Skin of body (tissue), 3 donors: ENCODE measurements at places on chromosomes 16 and 17. TPM values are rescaled to one million over a fixed set of nuclear protein-coding genes. Genes with fewer than 3 reads are reported as not detected.

GRCh38 chr17:37327341-37328090, 48.3 kb upstream of the C17orf78 start:
- no peak for DNase-seq

- no peak for DNase-seq
Measured at GRCh38 chr16:72203401-72203800, 31.4 kb upstream of the PMFBP1 start.

GDPD3 gene
- 4.6 TPM for total RNA-seq

DNA sequence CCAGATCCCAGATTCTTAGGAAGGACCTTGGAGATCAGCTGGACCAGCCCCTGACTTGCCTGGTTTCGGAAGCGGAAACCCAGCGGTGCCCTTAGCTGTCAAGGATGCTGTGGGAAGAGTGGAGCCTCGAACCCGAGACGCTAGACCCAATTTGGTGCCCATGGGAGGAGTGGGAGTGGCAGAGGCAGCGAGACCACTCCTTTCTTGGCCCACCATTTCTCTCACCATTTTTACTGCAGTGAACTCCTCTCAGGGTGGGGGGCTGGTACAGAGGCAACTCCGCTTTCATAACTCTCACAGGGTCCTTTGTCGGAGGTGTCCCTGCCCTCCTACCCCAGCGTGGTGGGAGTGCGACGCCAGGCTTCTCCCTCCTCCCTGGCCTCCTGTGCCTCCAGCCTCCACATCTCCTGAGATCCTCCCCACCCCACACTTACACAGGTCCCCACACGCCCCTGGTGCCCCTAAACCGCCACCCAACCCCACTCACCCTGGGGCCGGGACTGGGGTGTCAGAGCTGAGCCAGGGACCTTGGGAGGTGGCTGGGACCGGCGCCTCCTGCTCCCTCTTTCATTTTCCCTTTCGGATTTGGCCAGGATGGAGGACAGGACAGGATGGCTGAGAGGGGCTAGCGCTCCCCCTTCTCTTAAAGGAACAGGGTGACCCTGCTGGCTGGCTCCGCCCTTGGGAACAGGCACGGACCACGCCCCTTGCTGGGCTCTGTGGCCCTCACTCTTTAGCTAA, at the start of gene GJD3:
TSS of gene GJD3 (minus strand) at position 617 of the 741 bp plus-strand sequence. CDS start 922 bp downstream, outside the sequence.
- no peak for DNase-seq

DNA sequence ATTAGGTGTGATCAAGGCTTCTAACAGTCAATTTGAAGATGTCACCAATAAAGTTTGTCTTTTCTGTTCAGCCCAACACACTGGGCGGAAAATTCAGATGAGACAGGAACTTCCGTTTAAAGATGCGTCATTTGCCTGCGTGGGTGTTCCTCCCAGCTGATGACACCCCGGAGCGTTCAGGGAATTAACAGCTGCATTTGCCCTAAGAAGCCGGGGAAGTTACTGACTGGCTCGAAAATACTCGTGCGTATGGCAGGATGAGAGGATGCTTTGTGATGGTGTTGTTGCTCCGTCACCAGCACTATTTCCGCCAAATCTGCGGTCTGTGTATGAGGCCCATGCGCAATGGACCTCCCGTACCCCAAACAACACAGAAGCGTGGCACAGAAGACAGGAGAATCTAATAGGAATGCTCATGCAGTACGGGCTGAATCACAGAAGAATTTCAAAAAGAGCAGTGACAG, 11.9 kb upstream of the PVALEF start:
- peak; percentile 46 for DNase-seq

GRCh38 chr17:1177016-1177700, 2.6 kb downstream of the ABR start:
- DNase-seq = peak; percentile 43

LHX1 gene
- total RNA-seq = not detected

- peak; percentile 93 for DNase-seq
Measured at GRCh38 chr17:29369831-29370735, 20.1 kb upstream of the TAOK1 start.

- DNase-seq = peak; percentile 46
Measured at GRCh38 chr17:10198509-10199249, at the start of gene GAS7. Gene GAS7 (minus strand): TSS chr17:10198606.

ABCC3 gene
- 5.9 TPM for total RNA-seq

DNA sequence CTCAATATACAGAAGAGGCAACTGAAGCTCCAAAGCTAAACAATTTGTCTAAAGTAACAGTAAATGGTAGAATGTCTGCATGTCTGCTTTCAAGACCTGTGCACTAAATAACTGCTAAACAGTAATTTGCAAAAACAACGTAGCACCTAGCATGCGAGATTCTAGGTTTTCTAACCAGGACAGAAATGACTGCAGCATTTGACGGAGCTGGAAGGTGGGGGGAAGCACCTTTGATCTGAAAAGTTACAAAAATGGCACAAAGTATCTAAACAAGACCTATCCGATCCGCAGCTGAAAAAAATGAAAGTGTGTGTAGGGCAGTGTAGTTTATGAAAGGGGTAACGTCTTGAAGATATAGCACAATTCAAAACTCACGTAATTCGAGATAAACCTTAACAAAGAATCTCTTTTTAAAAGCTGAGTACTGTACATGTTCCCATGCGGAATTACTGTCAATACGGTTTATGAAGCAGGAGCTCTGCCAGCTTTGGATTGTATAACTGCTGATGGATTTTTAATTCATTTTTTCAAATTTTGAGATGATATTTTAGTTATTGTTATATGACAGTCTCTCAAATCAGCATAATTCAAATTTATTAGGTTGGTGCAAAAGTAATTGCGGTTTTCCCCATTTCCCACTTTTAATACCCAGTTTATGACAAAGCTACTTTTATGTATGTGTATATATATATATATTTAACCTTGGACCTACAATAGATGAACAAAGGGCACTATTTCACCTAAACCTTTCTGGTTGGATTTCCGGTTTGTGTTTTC, 1.2 kb upstream of the WIPI1 start:
- no peak for DNase-seq

MLX gene
- 24.5 TPM for total RNA-seq

CD79B gene
- total RNA-seq = 2.2 TPM

GRCh38 chr17:3005696-3006095, 57.7 kb downstream of the OR1D5 start:
- no peak for DNase-seq

DNA sequence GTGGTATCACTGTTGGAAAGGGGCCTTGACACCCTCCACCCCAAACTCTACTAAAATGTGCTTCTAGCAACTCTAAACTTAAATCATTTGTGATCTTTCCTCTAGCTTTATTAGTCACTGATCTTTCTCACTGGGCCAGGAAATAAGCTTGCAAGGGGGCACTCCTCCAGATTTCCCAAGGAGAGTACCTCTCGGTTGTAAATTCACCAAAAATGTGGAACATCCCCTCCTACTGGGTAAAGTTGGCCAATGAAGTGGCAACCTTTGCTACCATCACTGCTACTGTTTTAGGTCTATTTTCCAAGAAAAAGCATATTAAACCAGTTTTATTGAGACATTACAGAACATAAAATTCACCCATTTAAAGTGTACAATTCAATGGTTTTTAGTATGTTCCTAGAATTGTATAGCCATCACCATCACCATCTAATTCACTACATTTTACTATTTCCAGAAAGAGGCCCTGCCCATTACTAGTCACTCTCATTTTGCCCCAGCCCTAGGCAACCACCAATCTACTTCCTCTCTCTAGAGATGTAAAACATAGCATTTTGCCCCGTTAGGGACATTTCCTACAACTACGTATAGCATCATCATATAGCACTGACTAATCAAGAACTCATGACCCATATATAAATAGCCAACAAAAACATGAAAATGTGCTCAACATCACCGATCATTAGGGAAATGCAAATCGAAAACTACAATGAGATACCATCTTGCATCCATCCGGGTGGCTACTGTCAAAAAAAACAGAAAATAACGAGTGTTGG, 44.6 kb upstream of the ADCY9 start:
- no peak for DNase-seq

TBC1D3I gene
- total RNA-seq = not detected

DNA sequence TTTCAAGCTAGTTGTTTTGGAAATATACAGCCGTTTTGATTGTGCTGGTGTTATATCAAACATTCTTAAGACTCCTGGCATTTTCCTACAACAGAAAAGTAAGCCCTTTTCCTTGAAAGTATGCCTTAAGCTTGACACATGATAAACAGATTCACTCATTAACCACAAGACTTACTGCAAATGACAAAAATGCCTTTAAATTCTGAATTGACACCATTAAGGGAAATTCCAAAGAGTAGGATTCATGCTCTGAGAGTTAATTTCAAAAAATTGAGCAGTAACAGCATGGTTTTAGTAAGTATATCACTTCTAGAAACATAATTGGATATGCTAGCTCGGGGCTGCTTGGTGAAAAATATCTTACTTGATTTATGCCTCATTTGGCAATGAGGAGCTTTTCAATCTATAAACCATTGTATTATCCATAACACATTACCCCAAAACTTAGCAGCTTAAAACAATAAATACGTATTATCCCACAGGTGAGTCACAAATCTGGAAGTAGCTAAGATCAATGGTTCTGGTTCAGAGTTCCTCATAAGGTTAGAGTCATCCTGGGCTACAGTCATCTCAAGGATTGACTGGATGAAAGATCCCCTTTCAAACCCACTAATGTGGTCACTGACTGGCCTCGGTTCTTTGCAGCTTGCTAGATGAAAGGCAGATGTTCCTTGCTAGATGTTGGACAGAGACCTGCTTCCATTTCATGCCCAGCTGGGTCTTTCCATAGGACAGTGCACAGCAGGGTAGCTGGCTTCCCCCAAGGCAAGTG, 8.2 kb upstream of the PHAF1 start:
- DNase-seq = no peak

- no peak for DNase-seq
Measured at GRCh38 chr16:3256866-3257465, 533 bp upstream of the MEFV start.

- peak; percentile 46 for DNase-seq
Measured at GRCh38 chr16:17304491-17305119, 166.2 kb downstream of the XYLT1 start.

GRCh38 chr17:6780001-6780400, 4.0 kb downstream of the FBXO39 start:
- DNase-seq = no peak

GCGR gene
- not detected for total RNA-seq

DNA sequence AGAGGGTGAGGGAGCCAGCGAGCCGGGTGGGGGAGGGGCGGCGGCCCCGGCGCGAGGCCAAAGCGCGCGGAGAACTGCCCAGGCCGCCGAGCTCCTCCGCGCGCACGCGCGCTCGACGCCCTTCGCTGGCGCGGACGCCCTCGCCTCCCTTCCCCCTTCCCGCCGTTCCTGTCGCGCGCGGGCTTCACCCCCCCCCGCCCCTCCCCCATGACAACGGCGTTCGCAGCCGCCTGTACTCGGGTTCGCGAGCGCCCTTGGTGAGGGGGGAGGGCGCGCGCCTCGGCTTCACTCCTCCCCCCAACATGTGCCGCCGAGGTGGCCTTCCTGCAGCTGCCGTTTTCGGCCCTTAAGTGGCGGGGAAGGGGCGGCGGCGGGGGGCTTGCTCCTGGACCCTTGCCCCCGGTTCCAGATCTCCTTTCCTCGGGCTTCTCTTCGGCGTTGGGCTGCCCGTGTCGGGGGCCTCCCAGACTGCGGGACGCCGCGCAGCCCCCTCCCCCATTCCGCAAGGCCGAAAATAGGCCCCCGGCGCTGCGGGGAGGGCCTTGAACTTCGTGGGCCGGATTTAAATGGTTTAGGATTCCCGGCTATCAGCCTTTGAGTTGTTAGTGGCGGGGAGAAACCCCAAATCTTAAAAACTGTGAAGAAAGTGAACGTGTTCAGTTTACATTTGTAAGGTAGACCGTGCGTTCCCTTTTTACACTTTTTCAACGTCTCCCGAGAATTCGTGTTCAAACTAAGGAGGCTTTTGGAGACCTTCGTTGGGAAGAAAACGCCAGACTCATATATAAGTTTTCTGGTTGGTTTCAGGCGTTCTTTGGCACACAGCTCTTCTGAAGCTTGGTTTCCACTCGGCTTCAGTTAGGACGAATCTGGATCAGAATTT, 653 bp downstream of the SRRM2 start:
- DNase-seq = peak; percentile 65

DNA sequence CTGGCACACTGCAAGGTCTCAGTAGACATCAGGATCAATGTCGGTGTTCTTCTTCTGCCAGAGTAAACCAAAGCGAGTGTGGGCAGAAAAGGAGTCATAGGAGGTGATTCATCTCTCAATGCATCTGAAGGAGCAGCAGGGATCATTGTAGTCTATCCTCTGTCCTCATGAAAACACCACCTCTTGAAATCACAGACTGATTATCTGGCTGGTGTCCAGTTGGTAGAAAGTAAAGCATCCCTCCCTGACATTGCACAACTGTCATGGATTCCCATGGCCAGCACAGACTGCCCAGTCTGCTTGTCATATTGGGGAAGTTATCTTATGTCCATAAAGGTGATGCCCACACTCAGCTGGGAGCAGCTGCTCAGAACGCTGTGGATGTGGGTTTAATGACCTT, 74.1 kb downstream of the ABCC12 start:
- no peak for DNase-seq

CCL8 gene
- 3.1 TPM for total RNA-seq

DNA sequence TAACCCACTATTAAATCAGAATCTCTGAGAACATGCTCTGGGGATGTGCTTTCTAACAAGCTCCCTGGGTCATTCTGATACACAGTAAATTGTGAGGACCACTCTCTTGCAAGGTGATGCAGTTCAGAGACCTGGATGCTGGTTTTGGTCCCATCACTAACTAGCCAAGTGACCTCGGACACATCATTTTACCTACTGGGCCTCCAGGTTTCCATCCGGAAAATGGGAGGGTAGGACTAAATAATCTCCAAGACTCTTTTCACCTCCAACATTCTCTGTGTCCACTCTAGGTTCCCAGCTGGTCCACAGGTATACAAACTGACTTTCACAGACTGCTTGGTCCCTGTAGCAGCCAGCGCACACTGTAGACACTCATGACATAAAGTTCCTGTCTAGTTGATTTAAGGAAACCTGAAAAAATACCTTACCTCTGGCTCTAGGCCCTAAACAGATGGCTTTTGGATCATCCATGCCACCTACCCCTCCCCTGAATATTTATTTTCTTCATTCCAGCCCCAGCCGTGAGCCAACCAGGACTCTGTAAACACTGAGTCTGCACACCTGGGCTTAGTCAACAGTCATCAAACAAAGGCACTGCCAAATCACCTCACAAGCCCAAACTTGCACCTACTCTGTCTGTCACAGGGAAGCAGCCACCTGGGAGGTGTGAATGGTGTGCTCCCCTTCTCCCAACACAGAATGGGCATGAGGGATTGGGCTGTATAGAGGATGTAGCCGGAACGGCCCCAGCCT, 51.3 kb upstream of the MRPS23 start:
- peak; percentile 32 for DNase-seq

- DNase-seq = no peak
Measured at GRCh38 chr17:30351735-30352134, 17.9 kb upstream of the TMIGD1 start.

DNA sequence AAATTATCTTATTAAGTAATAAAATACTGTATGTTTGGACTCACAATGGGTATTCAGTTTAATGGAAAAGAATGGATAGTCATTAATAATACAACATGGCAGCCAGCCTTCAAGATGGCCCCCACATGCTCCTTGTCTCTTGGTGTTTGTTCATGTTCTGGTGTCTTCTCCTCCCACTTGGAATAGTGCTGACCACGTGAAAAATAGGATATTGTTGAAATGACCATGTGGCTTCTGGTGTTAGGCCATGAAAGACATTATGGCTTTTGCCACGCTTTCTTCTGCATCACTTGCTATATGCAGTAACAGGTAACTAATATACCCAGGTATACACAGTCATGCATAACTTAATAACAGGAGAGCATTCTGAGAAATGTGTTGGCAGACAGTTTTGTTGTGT, 341.0 kb downstream of the KCNJ2 start:
- DNase-seq = no peak

- no peak for DNase-seq
Measured at GRCh38 chr17:13106171-13106570, 88.3 kb upstream of the ELAC2 start.
